ENCODE measurements at places on chromosomes 11 and 22.

DNA sequence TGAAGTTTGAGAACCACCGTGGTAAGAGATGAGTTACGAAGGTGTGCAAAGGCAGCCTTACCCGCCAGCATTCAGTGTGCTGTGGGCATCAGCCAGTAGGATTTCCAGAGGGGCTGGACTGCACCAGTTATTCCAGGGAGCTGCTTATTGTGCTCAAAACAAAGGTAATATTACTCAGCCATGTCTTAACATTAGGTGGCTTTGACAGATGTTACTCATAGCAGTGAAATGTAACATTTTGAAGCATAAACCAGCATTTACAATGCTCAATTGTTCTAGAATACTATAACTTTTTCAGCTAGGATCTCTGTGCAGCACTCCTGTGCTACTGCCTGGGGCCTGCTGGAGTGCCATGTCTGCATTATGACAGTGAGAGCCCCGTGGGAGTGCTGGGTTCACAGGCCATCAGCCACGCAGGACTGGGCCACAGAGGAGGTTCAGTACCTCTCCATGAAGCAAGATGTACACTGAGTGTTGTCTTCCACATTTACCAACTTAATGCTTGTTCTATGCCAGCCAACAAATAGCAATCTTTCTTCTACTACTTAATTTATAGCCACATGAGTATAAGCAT lies 238.1 kb downstream of the CADM1 start:
- no peak for DNase-seq

- no peak for DNase-seq
These were observed 72.1 kb upstream of the CD44 start for GRCh38 chr11:35066783-35067423.

- no peak for DNase-seq
These were observed 77.5 kb downstream of the BLID start for GRCh38 chr11:122038543-122038942.

GRCh38 chr11:92845805-92846204 lies 123.6 kb upstream of the MTNR1B start:
- no peak for DNase-seq

DNA sequence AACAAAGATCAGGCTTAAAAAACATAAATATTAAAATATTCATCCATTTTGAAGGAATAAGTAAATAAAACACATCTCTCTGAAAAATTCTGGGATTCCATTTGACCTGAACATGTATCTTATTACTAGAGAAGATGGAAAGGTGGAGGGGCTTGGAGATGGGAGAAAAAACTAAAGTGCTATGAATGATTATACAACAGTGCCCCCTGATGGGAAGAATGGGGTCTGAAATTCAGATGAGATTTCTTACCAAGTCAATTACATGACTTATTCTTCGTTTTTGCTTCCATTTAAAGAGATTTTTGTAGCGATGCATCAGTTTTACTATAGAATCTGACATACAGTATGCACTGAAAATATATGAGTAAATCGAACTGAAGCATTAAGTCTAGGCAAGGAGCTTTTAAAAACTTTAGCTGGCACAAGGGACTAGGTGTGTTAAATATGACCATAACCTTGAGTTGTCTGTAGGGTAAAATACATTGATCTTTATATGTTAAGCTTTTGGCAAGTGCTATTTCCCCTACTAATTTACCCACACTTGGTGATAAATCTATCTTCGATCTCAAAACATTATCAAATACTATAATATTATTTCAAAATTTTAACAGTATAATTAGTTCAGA lies 718.8 kb downstream of the CNTN5 start:
- peak; percentile 32 for DNase-seq

GRCh38 chr11:42023267-42023666 lies 563.8 kb upstream of the LRRC4C start:
- DNase-seq, result no peak

DNA sequence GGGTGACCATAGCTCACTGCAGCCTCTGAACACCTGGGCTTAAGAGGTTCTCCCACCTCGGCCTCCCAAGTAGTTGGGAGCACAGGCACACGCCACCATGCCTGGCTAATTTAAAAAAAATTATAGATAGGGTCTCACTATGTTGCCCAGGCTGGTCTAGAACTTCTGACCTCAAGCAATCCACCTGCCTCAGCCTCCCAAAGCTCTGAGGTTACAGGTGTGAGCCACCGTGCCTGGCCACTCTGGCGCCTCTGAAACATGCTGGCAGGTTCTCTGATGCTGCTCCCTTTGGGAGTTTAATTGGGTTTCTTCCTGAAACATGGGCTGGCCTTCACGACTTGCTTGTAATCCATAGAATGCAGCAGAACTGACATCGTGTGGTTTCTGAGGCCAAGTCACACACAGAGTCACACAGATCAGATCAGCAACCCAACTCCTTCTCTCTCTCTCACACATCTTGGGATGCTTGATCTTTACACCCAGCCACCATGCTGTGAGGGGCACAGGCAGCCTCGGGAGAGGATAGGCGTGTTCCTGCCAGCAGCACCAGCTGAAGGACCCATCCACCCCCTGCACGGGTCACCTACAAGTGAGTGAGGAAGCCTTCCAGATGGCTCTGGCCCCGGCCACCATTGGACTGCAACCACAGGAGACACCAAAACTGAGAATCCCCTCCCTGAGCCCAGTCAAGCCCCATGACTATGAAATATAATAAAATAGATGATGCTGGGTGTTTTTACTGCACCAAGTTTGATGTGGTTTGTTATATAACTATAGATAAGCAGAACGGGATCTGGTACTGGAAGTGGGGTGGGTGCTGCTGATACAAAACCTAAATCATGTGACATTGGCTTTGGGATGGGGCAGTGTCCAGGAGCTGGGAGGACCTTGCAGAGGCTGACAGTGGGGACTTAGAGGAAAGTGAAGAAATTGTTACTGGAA lies 3.1 kb upstream of the GSC2 start:
- DNase-seq, result no peak

- DNase-seq, result no peak
These were observed 28.0 kb downstream of the MOB2 start for GRCh38 chr11:1458340-1459218.

Measured in A549 (cell line).